Urothelium cell line (cell line): ENCODE measurements at places on chromosomes 4 and X.

DNA sequence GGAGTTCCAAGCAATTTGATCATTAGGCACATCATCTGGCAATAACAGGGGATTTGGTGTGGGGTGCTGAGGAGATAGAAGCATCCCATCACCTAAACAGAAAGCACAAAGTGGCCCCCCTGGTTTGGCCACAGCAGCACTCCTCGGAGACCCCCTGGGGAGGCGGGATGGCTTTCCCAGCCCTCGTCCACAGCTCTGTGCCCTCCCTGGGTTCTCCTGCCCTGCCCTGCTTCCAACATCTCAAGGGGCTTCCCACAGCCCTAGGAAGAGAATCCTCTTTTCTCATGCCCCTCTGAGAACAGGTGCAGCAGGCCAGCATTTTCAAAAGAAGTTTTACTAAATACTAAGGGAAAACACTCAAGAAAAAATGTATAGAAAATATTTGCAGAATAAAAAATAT, 12.8 kb downstream of the ATP5ME start:
- DNase-seq, result no peak

DNA sequence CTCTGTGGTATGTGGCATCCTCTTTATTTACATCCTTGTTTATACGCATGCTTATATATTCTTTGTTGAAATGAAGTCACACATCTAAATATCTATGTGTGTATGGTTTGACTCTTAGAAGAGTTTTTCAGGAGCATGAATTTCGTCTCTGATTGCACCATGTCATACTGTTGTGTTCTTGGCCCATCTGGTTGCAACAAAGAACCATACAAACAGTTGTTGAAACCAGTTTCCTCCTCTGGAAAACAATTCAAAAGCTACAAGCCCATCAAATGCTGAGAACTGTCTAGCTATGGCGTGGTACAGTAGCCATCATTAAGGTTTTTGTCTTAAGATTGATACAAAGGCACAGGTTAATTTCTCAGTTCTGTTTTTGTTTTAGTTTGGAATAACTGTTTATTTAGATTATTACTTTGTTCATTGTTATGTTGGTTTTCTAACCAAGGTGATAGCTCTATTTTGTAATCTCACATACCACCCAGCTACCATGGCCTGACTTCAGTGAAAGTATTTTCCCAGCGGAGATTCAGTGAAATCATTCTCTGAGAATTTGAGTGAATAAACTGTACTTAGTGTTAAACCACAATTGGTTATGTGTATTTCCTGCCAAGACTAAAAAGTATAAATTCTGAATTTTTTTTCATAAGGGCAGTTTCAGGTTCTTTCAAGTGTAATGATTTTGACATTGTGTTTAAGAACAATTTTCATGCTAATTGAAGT, 91.0 kb downstream of the ARHGAP24 start:
- DNase-seq, result no peak

- no peak for DNase-seq
These were observed 13.8 kb downstream of the CYP4V2 start for GRCh38 chr4:186205156-186205555.

DNA sequence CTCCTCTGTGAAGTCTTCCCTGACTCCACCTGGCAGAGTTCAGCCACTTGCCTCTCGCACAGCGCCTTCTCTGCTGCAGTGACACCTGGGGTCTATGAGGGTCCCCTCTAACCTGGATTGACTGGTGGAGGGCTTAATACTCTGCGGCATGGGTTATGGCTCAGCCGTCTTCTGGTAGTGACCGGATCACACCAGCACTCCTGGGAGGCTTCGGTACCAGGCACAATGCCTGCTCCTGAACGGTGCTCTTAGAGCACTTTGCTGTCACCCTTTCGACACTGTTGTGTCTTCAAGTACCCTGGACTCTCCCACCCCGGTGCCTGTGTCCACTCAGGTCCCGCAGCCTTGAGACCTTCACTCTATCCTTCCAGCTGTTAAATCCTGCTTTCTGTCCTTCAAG, 50.0 kb downstream of the C4orf50 start:
- DNase-seq, result no peak

- DNase-seq, result no peak
These were observed 224.2 kb downstream of the PTTG2 start for GRCh38 chr4:38184404-38184803.

DNA sequence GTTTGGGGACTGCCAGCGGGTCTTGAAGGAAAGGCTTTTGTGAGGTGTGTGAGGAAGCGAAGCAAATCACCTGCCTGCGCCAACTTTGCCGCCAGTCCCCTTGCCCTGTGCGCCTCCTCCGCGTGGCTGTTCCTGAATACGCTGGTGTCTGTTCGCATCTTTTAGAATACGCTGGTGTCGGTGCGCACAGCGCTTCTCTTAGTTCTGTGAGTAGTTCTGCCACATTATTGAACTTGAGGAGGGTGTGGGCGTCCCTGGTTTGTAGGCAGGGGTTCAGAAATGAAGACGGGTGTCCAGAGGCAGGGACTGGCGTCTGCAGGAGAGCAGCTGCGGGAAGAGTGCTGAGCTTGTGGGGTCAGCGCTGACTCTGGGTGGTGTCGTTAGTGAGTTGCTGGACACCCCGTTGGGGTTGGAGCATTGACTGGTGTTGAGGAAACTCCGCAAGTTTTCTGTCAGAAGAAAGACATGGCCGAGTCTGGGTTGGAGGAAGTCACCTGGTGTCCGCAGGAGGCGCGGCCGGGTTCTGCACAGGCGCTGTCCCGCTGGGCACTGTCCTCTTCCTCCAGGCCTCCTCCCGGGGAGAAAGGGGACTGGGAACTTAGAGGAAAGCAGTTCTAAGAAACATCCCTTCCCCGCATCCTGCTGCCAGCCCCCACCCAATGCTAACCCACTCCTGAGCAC, 930 bp downstream of the ZNF718 start:
- peak; percentile 19 for DNase-seq

- DNase-seq, result no peak
These were observed 178.3 kb downstream of the SNCA start for GRCh38 chr4:89658701-89659024.

- no peak for DNase-seq
These were observed 69.9 kb downstream of the SEL1L3 start for GRCh38 chr4:25792876-25793275.
